Naive thymus-derived CD8-positive, alpha-beta T cell (primary cell): ENCODE measurements at places on chromosomes 12 and 14.

DNA sequence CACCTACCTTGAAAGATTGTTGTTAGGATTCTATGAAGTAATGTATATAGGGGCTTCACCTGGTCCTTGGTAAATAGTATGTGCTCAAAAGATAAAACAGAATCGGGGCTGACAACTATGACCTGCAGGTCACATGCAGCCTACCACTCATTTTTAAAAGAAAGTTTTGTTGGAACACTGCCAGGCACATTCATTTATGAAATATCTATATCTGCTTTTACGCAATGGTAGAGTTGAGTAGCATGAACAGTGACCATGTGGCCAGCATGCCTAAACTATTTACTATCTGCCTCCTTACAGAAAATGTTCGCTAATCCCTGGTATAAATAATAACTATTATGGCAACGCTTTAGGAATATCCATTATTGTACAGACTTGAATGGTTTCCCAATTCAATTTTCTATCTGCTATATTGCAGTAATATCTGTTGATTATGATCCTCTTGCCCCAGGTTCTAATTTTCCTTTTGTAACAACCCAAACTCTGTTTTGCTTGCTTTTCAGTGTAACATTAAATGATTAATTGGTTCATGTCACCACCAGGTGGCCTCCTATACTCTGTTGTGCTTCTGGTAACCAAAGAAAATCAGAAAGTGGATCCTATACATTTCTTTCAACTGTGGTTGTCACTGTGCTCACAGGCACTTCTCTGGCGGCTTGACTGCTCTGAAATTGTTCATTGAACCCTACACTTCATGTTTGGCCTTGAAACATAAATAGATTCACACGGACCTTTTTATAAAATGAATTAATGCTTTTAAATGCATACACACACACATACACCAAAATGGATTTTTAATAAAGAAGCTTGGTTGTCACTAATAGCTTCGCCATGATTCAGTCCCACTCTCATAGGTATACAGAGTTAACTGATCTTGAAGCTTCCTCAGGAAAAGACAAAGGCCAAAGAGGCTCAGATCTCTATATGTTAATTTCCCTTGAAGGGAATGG is 227.7 kb upstream of the NPAS3 start:
- H3K4me3 ChIP-seq: no peak overlapping the region
- H3K36me3 ChIP-seq: no peaks in the 10 kb centered on the region
- no peak overlapping the region for H3K27ac ChIP-seq
- no peaks in the 10 kb centered on the region for H3K27me3 ChIP-seq

DNA sequence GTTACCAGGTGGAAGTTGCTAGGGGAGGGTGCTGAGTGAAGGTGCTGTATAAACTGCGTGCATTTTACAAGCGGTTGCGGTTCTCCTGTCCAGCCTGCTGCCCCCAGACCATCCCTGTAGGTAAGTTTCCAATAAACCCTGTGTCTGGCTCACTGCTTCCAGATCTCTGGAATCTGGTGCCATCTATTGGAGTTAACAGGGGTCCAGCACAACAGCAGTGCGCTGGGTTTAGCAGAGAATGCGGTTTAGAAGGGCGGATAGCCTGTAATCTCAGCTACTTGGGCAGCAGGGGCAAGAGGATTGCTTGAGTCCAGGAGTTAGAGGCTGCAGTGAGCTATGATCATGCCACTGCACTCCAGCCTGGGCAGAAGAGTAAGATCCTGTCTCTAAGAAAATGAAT is 4.9 kb downstream of the AACS start:
- H3K4me1 ChIP-seq: peaks cover 10% of the 10 kb centered on the region
- H3K27me3 ChIP-seq: no peaks in the 10 kb centered on the region
- H3K36me3 ChIP-seq: peaks cover 11% of the 10 kb centered on the region
- H3K4me3 ChIP-seq: no peak overlapping the region
- no peak overlapping the region for H3K27ac ChIP-seq

- no peaks in the 10 kb centered on the region for H3K36me3 ChIP-seq
- H3K4me1 ChIP-seq: no peaks in the 10 kb centered on the region
- no peaks in the 10 kb centered on the region for H3K27me3 ChIP-seq
Measured at GRCh38 chr14:36996133-36996856, 176.1 kb downstream of the SLC25A21 start.

DNA sequence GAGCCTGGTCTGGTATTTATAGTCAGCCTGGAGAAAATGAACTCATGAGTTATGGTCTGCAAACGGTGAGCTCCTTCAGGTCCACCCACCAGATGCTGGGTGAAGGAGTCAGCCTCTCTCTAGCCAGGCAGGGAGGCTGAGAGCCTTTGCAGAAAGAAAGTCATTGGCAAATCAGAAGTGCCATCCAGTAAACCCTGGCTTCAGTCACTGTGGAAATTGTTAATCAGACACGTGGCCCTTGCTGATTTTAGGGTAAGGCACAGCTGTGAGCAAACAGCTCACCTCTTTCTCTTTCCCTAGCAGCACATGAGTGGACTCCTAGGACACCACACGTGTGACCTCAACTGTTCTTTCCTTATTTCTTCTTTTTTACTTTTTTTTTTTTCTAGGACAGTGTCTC is 44.9 kb downstream of the CHST11 start:
- peaks cover 76% of the 10 kb centered on the region for H3K4me1 ChIP-seq
- no peak overlapping the region for H3K4me3 ChIP-seq
- no peak for DNase-seq
- peaks cover 3% of the 10 kb centered on the region for H3K36me3 ChIP-seq
- H3K27me3 ChIP-seq: no peaks in the 10 kb centered on the region

GRCh38 chr12:91119089-91119488 is 7.8 kb upstream of the LUM start:
- H3K4me1 ChIP-seq: no peaks in the 10 kb centered on the region
- H3K27ac ChIP-seq: no peak overlapping the region
- DNase-seq: no peak
- no peak overlapping the region for H3K4me3 ChIP-seq
- H3K36me3 ChIP-seq: no peaks in the 10 kb centered on the region
- no peaks in the 10 kb centered on the region for H3K27me3 ChIP-seq

DNA sequence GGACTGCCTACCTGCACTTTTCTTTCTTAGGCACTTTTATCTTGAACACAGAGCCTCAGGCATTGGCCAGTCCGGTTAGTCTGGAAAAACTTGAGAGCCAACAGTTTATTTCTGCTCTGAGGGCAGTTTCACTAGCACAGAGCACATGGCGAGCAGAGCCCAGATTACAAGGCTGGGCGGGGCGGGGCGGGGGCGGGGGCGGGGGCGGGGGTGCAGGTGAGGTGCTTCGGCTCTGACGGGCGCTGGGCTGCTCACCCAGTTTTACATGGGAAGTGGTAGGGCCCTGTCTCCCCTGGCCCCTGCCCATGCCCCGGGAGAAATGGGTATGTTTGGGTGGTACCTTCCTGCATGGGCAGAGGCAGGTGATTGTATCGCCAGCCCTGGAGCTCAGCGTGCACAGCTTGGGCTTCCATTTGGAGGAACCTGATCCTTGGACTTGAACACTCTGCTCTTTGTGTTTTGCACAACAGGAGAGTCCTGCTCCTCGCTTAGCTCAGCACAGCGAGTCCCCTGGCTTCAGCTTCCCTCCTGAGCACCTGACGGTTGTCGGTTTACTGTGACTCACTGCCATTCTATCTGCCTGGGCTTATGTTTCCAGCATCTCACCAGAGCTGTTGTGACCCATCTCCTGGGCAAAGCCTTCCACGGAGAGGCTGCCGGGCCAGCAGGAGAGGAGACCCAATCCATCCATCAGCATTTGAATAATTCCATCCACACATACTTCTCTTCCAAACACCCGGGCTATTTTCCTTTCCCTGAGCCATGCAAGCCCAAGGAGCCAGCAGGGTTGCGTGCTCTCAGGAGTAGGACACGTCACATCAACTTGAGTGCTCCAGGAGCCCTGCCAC is 108.5 kb downstream of the ARF6 start:
- H3K27ac ChIP-seq: peak overlapping the region; percentile 96
- H3K27me3 ChIP-seq: no peaks in the 10 kb centered on the region
- peaks cover 69% of the 10 kb centered on the region for H3K4me1 ChIP-seq

DNA sequence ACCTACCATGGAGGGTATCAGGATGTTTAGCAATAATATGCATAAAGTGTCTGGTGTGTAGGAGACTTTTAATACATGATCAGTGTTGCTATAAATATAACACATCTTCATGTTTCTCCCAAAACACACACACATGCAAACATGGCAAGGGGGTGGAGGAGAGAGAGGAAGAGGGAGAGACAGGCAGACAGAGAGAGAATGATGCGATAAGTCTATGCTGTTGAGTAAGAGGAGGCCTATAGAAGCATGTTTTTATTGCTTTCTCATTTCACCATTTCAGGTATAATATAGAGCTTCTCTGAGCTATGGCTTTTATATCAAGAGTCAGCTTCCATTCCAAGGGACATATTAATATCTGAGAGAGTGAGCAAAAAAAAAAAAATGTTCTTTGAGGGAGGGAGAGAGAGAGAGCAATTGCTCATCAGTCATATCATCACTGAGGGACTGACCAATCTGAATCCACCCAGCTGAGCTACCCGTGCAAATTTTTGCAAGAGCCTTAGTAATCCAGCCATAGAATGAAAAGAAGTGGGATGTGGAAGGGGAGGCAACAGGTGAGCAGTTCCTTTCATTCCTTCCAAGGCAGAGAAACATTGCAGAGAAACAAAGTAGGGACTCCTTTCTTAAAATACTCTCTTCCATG is 54.8 kb upstream of the RASSF8 start:
- H3K27me3 ChIP-seq: no peaks in the 10 kb centered on the region
- H3K4me3 ChIP-seq: no peak overlapping the region
- H3K36me3 ChIP-seq: no peaks in the 10 kb centered on the region
- DNase-seq: no peak
- no peak overlapping the region for H3K27ac ChIP-seq

DNA sequence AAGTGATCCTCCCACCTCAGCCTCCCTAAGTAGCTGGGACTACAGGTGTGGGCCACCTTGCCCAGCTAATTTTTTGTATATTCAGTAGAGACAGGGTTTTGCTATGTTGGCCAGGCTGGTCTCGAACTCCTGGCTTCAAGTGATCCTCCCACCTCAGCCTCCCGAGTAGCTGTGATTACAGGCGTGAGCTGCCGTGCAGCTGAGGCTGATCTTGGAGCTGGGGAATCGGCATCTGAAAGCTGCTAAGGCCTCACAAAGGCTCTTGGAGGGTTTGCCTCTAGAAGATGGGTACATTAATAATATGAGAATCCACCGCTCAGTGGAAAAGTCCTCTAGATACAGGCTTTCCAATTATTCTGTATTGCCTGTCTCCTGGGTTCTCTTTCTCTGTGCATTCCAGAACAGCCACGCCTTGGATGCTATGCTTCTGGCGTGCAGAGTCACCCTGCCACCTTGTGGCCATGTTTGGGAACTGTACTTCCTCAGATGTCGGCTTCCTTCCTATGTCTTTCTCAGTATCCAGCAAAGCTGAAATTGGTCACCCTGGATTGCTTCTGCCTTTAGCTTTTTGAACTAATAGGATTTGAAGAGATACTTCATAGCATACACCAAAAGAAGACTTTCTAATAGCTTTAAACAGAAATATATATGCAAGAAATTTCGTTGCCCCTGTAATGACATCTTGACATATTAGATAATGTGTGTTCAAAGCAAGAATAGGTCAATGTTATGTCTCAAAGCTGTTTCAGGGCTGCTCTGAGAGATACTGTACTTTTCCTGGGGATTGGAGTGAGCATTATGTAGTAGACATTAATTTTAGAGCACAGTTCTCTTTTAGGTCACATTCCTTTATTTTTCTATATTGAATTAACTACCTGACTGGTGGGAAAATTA is 75.4 kb downstream of the SNAPC1 start:
- no peak overlapping the region for H3K4me3 ChIP-seq
- H3K4me1 ChIP-seq: peaks cover 1% of the 10 kb centered on the region

DNA sequence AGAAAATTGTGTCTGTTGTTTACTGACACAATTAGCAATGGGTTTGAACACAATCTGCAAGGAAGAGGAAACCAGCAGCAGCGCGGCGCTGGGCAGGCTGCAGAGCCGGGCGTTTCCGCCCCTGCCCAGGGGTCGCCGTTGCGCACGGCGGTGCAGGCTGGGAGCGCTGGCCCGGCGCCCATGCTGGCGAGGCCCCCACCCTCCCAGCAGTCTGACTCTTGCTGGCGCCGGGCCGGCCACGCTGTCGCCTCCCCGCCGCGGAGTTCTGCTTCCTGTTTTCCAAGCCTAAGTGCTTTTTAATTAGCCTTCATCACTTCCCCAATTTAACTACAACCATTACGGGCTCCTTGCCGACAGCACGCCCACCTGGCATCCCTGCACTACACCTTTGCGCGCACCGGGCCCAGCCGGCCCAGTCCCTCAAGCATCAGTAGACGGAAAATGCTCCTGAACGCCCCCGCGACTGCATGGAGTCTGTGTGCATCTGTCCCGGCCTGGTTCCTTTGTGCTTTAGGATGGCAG is 212.1 kb downstream of the GXYLT1 start:
- no peak for DNase-seq
- H3K4me1 ChIP-seq: peaks cover 19% of the 10 kb centered on the region
- H3K27me3 ChIP-seq: peaks cover 31% of the 10 kb centered on the region
- H3K4me3 ChIP-seq: peak overlapping the region; percentile 82

DNA sequence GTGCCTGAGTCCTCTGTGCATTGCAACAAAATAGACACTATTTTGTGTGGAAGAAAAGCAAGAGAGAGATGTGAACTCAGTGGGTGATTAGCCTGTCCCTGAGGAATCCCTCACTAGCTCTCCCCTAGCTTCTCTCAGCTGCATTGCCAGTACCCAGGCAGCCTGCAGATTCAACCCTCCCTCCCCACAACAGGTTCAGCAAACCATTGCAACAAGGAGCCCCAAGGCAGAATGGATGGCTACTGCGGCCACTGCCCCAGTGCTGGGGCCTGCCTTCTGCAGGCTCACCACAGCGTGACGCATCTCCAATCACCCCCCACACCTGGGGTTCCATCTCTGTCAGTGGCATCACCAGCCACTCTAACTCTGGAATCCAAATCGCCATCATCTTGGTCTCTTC is 2.3 kb downstream of the CRACR2A start:
- H3K36me3 ChIP-seq: no peaks in the 10 kb centered on the region
- no peaks in the 10 kb centered on the region for H3K27me3 ChIP-seq

- no peak for DNase-seq
- no peaks in the 10 kb centered on the region for H3K27me3 ChIP-seq
- H3K36me3 ChIP-seq: no peaks in the 10 kb centered on the region
- peaks cover 39% of the 10 kb centered on the region for H3K4me1 ChIP-seq
- no peak overlapping the region for H3K27ac ChIP-seq
Measured at GRCh38 chr12:111401167-111401605, 4.5 kb upstream of the SH2B3 start.

- no peak for DNase-seq
- H3K27ac ChIP-seq: no peak overlapping the region
- H3K27me3 ChIP-seq: no peaks in the 10 kb centered on the region
Measured at GRCh38 chr14:99147366-99147740, 124.6 kb downstream of the BCL11B start.

DNA sequence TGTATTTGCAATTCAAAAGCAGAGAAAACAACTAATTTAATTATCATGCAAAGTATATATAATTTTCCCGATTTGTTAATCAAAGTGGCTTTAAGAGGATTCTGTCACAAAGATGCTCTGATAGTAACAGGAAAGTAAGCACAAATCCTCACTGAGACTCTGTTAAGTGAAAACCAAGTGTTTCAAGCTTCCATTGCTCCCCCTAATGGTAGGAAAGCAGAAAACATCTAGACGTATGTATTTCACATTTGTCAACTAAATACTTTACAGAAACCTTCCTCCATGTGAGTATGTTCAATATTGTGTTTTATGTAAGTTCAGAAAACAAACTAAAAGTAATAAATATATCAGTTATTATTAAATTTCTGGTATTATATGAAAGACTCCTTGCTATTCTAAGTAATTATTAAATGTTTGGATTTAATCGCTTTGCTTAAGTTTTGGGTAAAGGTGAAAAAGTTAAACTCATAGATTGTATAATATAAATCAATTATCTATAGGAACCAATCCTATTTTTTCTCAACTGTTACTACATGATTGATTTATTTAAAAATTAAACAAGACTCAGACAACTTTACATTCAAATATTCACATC is 1.5 kb upstream of the NTS start:
- H3K27ac ChIP-seq: no peak overlapping the region
- no peaks in the 10 kb centered on the region for H3K4me1 ChIP-seq
- no peak overlapping the region for H3K4me3 ChIP-seq
- DNase-seq: peak; percentile 31
- H3K36me3 ChIP-seq: no peaks in the 10 kb centered on the region
- no peaks in the 10 kb centered on the region for H3K27me3 ChIP-seq
